ENCODE measurements at places on chromosomes 2 and 18.

GRCh38 chr18:44342162-44342561 lies 338.5 kb upstream of the SETBP1 start:
- DNase-seq: no peak

DNA sequence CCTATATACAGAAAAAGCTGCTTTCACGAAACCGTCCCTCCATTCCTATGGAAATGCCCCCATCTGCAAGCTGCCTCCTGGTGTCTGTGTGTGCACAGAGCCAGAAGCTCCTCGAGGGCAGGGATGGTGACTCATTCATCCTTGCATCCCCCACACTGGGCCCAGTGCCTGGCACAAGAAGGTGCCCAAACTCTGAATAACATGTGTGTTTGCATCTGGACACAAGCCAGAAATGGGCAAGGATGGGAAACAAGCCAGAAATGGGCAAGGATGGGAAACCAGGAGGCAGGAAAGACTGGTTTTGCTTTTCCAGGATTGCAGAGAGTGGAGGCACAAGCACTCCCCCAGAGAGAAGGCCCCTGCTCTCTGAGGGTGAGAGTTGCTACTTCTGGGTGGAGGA lies 313.9 kb downstream of the CELF4 start:
- peak; percentile 56 for DNase-seq

DNA sequence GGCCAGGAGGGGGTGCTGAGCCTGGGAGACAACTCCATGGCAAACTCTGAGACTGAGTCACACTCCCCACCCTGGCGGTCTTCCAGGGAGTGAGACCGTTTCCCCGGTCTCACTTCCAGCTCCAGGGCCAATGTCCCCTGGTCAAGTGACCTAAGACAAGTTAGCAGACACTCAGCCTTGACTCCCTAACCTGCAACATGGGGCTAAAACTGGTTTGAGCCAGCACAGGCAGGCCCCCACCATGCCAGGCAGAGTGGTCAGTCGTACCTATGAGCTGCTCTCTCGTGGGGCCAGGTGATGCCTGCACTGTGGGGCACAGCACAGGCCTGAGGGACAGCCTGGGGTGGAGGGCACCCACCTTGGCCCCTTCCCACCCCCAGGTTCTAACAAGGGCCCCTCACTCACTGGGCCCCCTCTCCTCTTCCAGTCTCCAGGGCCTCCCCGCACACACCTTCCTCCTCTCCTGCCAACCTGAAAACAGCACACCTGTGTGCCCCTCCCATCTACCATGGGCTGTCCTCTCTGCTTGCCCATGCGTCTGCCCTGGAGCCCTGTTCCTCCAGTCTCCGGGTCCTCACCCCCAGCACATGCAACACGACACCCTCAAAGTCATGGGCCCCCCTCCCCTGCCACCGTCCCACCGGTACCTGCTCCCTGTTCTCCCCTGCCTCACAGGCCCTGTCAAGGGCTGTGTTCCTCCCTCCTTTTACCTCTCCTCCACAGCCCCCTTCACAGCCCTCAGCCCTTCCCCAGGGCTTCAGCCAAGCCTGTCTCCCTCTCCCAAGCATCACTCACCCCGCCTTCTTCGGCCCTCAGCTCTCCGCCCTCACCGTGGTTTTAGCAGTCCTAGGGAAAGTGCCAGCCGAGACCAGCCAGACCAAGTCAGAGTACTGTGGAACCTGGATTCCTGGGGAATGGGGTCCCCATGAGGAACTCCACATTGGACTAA lies 1.6 kb downstream of the GPR17 start:
- peak; percentile 45 for DNase-seq

GRCh38 chr2:217903859-217904613 lies 98.8 kb downstream of the TNS1 start:
- DNase-seq: no peak

DNA sequence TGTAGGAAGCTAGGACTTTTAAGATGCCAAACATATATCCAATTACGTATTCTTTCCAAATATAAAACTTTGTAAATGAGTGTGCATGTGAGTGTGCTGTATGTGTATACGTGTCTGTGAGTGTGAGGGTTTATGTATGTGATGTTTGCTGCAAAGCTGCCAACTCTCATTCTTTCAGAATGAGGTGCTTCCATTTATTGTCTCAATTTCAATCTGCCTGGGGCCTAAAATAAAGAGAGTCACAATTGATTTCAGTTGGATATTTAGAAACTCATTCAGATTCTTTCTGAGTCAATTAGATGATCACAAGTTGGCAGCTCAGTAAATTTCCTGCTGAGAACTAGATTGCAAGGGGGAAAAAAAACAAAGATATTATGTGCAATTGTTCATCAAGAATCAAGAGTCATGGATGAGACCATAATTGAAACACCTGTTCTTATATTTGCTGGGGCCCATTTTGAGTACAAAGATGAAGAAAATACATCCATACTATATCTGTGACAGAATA lies 621.2 kb upstream of the ACVR2A start:
- no peak for DNase-seq

DNA sequence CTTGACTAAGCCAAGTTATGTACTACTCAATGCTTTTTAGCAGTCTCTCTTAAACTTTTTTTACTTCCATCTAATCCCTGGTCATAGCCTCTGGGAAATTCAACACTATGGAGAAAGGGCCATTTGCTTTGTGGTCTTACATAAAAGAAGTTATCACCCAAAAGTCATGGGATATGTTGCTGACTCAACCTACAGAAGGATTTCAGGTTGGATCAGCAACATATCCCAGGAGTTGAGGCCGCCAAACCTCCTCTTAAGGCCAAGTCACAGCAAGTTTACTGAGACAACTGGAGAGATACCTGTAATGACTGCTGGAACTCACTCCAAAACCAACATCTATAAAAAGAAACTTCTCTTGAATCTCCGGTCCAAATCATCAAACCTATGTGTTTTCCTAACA lies 141.1 kb downstream of the IRS1 start:
- DNase-seq: no peak

DNA sequence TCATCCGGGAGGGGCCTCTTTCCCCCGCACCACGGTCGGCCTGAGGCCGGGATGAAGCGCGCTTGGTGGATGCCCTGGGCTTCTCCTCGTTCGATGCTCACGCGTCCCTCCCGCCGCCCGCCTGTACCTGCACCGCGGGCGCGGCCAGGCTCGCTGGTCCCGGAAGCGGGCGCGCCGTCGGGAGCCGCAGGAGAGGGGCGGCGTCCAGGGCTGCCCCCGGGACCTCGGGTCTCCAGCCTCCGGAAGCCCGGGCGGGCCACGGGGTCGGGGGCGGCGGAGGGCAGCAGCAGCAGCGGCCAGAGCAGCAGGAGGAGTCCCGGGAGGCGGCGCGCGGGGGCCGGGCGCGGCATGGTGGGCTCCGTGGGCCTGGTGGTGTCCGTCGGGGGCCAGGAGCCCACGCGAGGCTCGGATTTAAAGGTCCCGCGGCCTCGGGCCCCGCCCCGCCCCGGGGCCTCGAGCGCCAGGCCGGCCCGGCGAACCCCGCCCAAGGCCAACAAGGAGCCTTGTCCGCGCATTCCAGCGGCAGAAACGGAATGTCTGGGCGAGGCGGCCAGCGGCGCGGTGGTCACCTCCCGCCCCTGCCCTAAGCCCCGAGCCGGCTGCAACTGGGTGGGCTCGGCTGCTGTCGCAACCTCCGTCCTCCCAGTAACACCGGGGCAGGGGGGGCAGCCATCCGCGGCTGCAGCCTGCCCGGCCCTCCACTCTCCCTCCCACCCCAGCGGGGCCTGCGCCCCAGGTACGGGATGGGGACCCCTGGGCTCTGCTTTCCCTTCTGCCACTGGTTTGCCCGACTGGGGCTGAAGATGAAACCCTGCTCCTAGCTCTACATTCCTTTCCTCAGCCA lies at the start of gene MATN3:
TSS of gene MATN3 (minus strand) at position 387 of the 844 bp plus-strand sequence. CDS start at position 350, 37 bp downstream.
- peak; percentile 41 for DNase-seq

GRCh38 chr2:792687-793086 lies 115.5 kb upstream of the TMEM18 start:
- no peak for DNase-seq

DNA sequence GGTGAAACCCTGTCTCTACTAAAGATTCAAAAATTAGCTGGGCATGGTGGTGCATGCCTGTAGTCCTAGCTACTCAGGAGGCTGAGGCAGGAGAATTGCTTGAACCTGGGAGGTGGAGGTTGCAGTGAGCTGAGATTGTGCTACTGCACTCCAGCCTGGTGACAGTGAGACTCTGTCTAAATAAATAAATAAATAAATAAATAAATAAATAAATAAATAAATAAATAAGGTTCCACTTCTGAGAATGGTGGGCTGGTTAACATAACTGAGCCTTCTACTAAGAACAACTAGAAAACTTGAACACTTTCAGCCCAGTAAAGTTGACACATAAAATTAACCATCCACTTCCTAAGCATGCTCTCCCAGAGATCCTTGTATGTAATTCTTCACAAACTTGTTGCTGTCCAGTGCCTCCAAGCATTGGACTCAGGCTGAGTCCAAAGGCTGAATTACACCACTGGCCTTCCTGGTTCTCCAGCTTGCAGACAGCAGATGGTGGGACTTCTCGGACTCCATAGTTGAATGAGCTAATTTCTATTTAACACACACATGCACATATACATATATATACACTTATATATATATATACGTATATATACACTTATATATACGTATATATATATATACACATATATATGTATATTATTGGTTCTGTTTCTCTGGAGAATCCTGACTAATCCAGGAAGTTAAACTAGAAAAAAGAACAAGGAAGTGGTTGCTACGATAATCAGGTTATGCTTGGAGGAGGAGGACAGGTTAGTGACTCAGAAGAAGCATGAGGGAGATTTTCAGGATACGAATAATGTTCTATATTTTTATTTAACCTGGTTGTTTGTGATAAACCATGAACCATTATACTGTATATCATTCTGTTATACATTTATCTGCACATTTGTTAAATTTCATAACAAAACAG lies 348.8 kb downstream of the METTL4 start:
- DNase-seq: peak; percentile 86

DNA sequence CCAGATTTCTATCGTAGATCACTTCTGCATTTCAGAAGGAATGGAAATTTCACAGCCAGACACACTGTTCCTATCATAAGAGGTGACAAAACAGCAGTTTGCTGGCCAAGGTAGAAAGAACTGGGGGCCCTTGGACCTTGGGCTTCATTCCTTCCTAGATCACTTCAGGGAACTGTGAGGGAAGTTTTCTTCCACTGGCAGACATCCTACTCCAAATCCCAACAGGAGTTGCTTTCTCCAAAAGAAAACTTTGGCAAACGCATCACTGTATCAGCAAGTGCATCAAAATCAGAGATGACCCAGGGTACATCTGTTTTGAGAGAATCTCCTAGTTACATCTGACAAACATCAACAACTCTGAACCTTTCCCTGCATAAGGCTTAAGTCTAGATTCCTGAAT lies 348.4 kb upstream of the KLHL29 start:
- DNase-seq: no peak

- DNase-seq: no peak
Measured at GRCh38 chr2:53987336-53987921, 16.6 kb upstream of the PSME4 start.

DNA sequence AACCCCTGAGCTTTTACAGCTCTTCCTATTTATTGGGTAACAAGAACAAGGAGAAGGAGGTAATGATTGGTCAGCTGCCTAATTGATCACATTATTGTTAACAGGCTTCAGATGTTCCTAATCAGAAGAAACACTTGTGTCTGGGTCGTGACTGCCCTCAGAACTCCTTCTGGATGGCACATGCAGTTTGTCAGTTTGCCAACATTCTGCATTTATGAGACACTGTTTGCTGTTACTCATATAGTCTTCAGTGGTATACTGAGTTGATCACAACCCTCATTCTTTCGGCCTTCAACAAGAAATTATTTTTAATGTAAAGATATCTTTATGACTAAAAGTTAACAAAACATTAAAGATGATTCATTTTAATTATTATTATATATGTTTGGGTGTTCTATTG lies 95.7 kb upstream of the DOCK10 start:
- DNase-seq: no peak

Data from kidney tubule cell (primary cell).